Fibroblast of upper back skin (primary cell): ENCODE measurements at places on chromosomes 3 and 15.

GRCh38 chr3:188533172-188533571 is 379.2 kb downstream of the LPP start:
- DNase-seq, result no peak

- no peak for DNase-seq
Observed at GRCh38 chr3:48318713-48319468, 14.6 kb downstream of the SPINK8 start.

GRCh38 chr3:52606373-52607085 is 70.1 kb downstream of the UQCC5 start:
- peak; percentile 31 for DNase-seq

GRCh38 chr15:96801576-96802150 is 471.2 kb downstream of the NR2F2 start:
- DNase-seq, result no peak

- no peak for DNase-seq
Observed at GRCh38 chr15:59569477-59569876, 42.1 kb upstream of the GCNT3 start.

GRCh38 chr15:92091155-92091734 is 237.7 kb downstream of the SLCO3A1 start:
- no peak for DNase-seq

DNA sequence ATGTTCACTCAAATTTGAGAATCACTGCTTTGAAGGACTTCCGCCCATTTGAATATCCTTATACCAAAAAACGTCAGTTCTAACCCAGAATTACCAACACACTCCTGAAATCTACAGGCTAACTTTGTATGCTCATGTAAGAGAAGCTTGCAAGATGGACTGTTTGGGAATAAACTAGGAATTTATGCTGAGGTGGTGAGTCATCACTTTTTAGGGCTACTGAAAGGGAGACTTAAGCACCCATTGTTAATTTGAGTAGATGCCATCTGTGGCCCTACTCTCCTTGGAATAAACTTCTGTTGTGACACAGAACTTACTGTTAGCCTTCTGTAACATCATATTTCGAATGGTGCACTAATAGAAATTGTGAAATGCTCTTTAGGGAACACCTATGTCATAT is 74.6 kb downstream of the FGF12 start:
- no peak for DNase-seq

DNA sequence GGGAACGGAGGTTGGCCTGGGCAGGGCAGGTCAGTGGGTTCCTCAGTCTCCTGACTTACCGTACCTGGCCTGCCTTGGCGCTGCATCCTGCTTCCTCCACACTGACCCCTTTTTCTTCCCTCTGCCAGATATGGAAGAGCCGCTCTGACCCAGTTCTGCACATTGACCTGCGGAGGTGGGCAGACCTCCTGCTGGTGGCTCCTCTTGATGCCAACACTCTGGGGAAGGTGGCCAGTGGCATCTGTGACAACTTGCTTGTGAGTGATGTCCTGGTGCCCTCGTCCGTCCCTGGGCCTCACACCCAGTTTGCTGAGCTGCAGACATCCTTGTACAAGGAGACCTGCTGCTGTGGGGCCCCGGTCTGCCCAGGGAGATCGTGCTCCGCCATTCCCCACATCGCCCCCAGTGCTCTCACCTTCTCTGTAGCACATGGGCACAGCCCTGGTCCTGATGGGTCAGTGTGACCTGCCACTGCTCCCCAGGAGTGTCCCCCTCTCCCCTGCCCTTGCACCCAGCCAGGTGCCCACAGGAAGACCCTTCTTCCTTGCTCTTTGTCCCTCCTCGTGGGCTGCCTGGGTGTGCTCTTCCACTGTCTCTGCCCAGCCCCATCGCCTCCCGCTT is 21.0 kb downstream of the PPCDC start:
- DNase-seq, result no peak

DNA sequence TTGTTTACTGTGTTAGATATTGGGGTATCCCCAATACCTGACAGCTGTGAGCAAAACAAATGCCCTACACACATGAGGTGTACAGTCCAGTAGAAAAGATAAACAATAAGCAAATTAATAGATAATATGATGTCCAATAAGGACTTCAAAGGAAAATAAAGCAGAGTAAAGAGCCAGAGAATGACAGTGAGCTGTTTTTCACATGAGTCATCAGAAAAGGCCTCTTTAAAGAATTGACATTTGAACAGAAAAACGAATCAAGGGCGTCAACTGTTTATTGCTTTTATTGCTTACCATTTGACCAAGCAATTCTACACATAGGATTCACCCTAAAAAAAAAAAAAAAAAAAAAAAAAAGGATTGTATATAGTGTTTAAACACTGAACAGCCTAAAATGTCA is 96.6 kb upstream of the FLNB start:
- no peak for DNase-seq

- no peak for DNase-seq
Observed at GRCh38 chr3:50649451-50649931, 25.2 kb upstream of the DOCK3 start.

DNA sequence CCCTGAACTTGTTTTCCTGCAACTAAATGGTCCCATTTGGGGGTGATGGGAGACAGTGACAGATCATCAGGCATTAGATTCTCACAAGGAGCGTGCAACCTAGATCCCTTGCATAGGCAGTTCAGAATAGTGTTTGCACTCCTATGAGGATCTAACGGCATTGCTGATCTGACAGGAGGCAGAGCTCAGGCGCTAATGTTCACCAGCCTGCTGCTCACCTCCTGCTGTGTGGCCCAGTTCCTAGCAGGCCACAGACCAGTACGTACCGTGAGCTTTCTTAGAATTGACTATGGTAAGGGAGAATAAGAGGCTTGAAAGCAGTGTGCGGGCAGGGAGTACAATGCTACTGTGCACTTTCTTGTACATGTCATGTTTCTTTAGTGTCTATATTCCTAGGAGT is 17.6 kb upstream of the PLA2G4E start:
- no peak for DNase-seq

- DNase-seq, result peak; percentile 51
Observed at GRCh38 chr3:57518276-57518915, 25.7 kb downstream of the DNAH12 start.

- no peak for DNase-seq
Observed at GRCh38 chr15:31341496-31342195, 15.0 kb downstream of the KLF13 start.

GRCh38 chr3:81579744-81580143 is 181.7 kb downstream of the GBE1 start:
- DNase-seq, result no peak

DNA sequence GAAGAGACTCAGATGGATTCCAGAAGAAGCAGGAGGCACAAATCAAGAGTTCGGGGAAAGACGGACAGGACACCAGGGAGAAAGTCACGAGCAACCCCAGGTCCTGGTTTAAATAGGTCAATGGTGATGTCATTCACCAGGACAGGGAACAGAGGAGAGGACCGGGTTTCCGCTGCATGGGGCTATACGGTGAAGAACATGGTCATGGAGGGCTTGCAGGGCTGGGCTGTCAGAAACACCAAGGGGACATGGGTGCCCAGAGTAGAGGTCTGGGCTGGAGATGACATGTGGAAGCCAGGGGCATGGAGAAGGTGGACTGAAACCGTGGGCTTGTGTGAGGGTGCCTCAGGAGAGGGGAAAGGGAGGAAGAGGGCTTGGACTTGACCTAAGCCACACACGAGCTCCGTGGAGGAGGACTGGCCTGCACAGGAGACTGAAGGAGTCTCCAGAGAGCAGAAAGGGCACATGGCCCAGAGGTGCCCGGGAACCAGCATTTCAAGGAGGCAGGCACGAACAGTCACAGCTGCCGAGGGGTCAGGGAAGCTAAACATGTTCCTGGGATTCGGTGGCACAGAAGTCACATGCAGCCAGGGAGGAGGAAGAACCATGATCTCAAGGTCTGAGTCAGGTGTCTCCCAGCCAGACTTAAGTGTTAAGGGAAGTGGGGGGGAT is 54.2 kb upstream of the RPL32 start:
- no peak for DNase-seq

DNA sequence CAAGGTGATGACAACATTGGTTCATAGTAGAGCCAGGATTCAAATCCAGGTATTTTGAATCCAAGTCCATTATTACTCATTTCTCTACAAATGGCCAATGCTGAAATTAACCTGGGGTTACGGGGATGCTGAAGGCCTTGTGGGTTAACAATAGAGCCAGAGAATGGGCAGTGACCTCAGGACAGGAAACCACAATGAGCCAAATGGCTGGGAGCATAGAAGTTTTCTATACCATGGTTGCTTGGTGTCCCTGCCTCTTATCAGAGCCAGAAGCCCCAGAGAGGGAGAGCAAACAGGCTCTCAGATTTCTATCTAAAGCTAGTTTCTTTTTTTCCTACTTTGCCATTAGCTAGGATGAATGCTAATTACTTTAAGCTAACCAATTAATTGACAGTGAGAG is 82.3 kb downstream of the TNIK start:
- DNase-seq, result no peak

GRCh38 chr3:66128623-66129022 is 89.9 kb upstream of the MAGI1 start:
- DNase-seq, result no peak

GRCh38 chr3:127000119-127000518 is 17.2 kb downstream of the PLXNA1 start:
- DNase-seq, result no peak

GRCh38 chr3:52444860-52445793 is at the start of gene SEMA3G:
Gene SEMA3G, minus strand, starts transcription at chr3:52445103. Its CDS starts 76 bp downstream, at chr3:52445027.
- peak; percentile 37 for DNase-seq

DNA sequence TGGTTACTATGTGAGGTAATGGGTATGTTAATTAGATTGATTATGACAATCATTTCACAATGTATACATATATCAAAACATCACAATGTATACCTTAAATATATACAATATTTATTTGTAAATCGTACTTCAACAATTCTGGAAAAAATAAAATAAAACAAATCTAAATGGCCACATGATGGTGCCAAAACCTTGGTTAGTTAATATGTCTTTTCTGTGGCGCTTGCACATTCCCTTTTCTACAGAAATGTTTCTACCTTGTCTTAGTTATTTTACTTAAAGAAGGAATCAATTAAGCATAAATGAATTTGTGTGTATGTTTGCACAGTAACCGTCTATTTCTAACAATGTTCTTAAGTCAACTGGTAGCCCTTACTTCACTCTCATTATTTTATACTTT is 53.4 kb downstream of the OXSM start:
- peak; percentile 16 for DNase-seq
